ENCODE measurements at places on chromosomes 3 and 15.

DNA sequence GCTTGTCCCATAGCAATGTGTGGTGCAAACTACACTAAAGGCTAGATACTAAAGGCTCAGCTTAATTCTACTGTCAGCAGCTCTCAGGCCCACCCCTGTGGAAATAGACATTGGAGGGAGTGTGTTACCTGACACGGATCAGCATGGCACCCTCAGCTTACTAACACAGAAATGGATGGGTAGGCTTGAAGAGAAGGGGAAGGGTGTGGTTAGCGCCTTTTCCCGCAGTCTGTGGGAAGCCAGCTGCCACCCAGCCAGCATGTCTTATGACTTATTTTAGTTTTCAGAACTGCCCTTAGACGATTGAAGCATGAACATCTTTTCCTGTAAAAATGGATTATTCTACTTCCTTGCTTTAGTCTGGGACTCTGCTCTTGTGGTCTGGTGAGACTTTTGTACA is 25.8 kb upstream of the ADPGK start:
- DNase-seq, result no peak

DNA sequence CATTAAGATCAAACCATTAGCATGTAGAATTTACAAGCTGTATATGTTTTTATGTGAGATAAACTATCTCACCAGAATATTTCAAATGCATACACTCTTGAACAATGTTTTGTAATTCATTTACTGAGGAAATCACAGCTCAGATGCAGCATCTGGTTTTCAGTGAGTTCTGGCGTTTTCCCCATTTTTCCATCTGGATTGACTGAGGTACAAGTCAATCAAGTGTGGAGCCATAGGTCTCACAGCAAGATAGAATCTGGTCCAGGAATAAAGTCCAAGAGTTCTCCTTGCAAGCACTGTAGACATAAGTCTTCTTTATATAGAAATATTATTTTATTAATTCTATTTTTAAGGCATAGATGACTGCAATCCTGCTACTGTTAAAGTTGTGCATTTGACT is 219.3 kb downstream of the ZBBX start:
- no peak for DNase-seq

DNA sequence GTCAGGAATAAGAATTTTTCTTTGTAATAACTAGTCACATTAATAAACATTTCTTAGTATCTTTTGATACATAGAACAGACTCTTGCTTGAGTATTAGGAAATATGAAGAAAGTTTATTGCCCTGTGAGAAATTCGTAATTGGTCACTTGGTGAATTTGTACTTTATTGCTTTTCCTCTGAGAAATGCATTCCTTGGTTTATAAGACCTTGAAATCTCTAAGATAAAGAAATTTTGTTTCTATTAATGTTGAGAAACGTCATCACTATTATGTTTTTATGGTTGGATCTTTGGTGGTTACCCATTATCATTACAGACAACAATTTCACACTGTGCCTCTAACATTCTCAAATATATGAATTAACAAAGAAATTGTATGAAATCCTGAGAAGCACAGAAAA is 652.0 kb upstream of the NECTIN3 start:
- no peak for DNase-seq

- no peak for DNase-seq
Observed at GRCh38 chr15:64351265-64351664, 4.7 kb downstream of the CSNK1G1 start.

- DNase-seq, result no peak
Observed at GRCh38 chr3:117408811-117409210, 699.2 kb downstream of the TUSC7 start.

GRCh38 chr15:55649058-55649423 is 60.9 kb upstream of the PYGO1 start:
- no peak for DNase-seq

DNA sequence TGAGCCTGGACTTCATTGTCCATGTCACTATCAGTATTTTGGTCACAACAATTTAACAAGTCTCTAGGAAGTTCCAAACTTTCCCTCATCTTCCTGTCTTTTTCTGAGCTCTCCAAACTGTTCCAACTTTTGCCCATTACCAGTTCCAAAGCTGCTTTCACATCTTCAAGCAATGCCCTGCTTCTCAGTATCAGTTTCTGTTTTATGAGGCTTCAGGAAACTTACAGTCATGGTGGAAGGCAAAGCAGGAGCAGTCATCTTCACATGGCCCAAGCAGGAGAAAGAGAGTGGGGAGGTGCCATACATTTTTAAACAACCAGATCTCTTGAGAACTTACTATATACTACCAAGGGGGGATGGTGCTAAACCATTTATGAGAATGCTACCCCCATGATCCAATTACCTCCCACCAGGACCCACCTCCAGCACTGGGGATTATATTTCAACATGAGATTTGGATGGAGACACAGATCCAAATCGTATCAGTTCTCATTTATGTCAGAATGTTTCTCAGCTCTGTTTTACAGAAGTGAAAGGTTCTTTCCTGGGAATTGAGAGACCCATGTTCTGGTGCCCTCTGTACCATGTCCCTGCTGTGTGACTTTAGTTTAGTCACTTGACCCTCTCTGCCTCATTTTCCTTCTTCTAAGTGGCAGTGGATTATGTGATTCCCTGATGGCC is 169.7 kb downstream of the PLCL2 start:
- no peak for DNase-seq

- DNase-seq, result no peak
Observed at GRCh38 chr3:87033205-87033604, 42.3 kb upstream of the VGLL3 start.

GRCh38 chr3:170651260-170651845 is 65.5 kb upstream of the SLC7A14 start:
- no peak for DNase-seq

DNA sequence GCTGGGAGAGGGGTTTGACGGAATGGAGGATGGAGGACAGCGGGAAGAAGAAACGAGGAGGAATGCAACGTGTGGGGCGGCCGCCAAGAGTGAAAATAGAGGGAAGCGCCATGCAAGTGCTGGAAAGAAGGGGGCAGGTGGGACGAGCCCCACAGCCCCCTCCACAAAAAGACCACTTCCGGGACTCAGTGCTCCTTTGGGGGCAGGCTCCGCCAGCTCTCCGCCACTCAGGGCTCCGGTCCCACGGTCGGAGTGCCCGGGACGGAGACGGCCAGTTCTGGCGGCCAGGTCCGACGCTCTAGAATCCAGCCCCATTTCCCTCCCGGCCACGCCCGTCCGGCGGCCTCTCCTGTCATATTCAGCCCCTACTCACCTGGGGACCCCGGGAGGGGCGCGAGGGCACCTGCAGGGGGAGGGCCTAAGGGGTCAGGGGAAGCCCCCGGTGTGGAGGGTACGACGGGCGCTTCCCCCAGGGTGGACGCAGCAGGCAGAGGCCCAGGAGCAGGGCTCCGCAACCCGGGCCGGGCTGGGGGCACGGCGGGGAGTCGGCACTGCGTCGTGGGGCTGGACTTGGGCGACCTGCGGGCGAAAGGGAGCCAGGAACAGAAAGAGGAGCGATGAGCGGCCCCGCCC is 25.5 kb upstream of the CSPG4 start:
- no peak for DNase-seq

- no peak for DNase-seq
Observed at GRCh38 chr3:25457671-25458419, 29.8 kb downstream of the RARB start.

- DNase-seq, result no peak
Observed at GRCh38 chr15:28026221-28026620, 72.9 kb downstream of the OCA2 start.

DNA sequence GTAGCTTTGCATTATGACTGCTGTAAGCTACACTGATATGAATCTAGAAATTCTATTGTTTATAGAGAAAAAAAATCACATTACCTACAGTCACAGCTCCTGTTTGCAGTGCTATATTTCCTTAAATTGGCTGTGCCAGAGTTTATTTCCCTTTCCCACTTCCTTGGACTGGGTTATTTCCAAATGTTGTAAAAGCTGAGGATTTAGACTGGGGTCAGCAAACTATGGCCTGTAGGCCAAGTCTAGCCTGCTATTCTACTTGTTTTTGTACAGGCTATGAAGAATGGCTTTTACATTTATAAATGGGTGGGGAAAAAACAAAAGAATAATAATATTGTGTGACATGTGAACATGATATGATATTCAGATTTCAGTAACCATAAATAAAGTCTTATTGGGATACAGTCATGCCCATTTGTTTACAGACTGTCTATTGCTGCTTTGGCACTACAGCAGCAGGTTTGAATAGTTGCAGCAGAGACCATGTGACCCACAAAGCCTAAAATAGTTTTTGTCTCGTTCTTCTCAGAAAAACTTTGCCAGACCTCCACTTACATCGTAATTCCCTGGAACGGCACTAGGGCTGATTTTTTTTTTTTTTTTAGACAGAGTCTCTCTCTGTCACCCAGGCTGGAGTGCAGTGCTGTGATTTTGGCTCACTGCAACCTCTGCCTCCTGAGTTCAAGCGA is 7.8 kb downstream of the GLDN start:
- DNase-seq, result no peak

DNA sequence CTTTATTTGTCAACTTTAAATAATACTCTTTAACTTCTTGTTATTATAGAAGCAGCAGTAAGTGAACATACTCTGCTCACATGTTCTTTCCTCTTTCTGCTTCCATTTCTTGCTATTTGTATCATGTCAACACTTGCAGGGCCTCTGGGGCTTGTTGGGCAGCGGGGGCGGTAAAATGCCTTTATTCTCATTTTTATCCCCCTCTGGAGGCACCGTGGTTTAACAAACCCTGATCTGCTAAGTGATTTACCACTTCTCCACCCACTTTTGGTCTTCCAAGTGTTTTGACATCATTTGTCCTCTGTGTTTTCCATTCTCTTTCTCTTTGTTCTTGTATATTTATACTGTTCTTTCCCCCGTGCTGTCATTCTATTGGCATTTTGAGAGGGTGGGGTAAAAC is 33.9 kb downstream of the SCN10A start:
- no peak for DNase-seq

DNA sequence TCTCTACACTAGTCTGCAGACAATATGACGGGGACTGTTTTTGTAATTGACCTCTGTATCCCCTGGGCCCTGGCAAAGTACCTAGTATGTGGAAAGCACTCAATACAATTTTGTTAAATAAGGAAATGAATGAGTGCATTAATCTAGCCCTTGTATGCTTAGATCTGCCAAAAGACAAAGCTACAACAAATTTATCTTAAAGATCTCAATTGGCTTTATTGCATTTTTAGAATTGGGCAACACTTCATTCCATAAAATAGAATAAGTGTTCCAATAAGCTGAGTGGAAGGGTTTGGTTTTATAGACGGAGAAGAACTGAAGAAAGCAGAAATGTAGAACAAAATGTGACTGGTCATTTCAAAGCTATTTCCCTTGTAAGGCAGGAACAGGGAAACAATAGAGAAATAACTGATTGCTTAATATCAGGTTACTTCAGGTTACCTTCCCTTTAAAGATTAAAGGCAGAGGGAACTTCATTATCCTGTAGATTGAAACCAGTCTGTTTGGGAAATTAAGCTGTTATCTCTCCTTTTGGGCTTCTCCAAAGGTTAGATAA is 108.3 kb upstream of the MME start:
- DNase-seq, result no peak

GRCh38 chr3:173055228-173055933 is 85.7 kb downstream of the SPATA16 start:
- DNase-seq, result no peak

GRCh38 chr3:189496375-189497138 is 134.6 kb upstream of the TP63 start:
- no peak for DNase-seq

DNA sequence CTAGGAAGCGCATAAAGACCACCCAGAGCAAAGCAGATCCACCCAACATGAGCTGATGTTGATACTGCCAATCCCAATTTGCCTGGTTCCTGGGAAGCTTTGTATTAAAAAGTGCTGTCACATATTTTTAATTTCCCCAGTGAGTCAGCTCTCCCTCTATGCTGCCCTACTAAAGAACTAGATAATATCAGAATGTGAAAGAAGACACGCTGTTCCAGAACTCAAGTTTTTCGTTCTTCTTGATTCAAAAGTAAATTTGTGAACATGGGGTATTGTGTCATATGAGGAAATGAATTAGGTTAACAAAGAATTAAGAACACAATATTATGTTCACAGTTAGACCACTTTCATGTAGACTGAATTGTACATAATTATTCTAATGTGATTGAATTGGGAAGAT is 734.2 kb upstream of the ALCAM start:
- DNase-seq, result no peak

All from suprapubic skin (tissue), 4 donors.